ENCODE measurements at places on chromosomes 5 and 9.

- no peak for DNase-seq
Measured at GRCh38 chr5:73230264-73231245, 57.6 kb downstream of the TMEM174 start.

GRCh38 chr5:118857700-118858099, 130.6 kb downstream of the DTWD2 start:
- DNase-seq = peak; percentile 11

GRCh38 chr5:168705321-168705720, 126.2 kb upstream of the PANK3 start:
- DNase-seq = no peak

- DNase-seq = no peak
Measured at GRCh38 chr5:83780699-83781350, 60.2 kb upstream of the HAPLN1 start.

GRCh38 chr5:16385516-16386090, 80.0 kb downstream of the ZNF622 start:
- no peak for DNase-seq

GRCh38 chr9:130128733-130129431, 43.3 kb upstream of the NCS1 start:
- DNase-seq = peak; percentile 95
